ENCODE measurements at places on chromosomes 2 and 18.

DNA sequence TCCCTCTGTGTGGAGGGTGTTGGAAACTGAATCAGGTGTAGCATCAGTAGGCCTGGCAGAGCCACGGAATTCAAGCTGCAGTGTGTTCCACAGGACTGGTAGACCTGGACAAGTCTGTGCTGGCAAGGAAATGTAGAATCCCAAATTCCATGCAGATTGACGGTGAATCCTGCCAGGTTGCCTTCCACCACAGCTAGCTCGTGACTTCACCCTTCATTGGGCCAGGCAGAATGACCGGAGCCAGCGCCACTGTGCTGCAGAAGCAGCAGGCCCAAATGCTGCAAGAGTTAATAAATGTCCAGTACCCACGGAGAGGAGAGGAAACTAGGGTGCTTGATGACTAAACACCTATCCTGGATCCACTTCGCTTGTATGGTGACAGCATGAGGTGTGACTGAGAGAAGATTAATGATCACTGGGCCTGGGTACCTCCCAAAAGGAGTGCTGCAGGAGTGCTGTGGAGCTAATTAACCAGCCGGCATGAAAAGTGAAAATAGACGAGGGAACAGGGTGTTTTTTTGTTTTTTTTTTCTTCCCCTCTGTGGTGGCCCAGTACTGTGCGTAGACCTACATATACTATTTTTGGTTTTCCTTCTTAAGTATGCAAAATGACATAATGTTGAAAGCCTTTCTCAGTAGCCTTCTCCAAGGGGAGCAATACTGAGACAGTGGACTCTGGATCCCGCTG, 122.2 kb downstream of the TANC1 start:
- DNase-seq = no peak

DNA sequence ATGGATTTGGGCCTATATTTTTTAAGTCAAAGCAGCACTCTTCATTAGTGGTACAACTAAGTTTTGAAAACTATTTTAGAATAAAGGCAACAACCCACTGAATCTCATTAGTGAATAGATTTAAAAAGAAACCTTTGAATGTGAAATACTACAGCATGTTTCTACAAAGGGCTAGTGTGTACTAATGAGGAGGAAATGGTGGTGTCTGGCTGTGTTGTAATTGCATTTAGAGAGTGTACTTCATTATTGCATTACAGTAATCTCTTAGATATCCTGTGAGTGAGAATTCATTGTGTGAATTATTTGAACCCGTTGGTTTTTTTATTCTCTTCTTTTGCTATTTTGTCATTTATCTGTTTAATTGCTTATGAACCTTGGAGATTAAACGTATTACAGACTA, 575.4 kb upstream of the FAM98A start:
- DNase-seq = no peak

DNA sequence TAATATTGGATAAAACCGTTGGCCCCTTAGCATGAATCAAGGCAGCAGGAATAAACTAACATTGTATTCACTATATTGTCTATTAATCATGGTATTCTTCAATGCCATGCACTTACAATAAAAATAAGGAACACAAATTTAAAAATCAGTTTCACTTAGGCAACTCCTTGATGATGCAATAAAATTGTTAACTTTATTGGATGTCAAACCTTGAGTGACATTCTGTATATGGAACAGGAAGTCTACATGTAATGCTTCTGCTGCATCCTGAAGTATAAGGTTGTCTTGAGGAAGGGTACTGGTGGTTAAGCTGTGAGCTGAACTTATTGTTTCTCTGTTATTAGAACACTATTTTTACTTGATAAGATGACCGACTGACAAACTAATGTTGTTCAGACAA, 605.5 kb downstream of the SATB2 start:
- DNase-seq = no peak

GRCh38 chr2:10389573-10389972, 58.6 kb downstream of the ODC1 start:
- no peak for DNase-seq

GRCh38 chr2:69471793-69472192, 34.6 kb upstream of the NFU1 start:
- DNase-seq = no peak

- DNase-seq = no peak
Observed at GRCh38 chr2:12265646-12266045, 451.1 kb upstream of the TRIB2 start.

DNA sequence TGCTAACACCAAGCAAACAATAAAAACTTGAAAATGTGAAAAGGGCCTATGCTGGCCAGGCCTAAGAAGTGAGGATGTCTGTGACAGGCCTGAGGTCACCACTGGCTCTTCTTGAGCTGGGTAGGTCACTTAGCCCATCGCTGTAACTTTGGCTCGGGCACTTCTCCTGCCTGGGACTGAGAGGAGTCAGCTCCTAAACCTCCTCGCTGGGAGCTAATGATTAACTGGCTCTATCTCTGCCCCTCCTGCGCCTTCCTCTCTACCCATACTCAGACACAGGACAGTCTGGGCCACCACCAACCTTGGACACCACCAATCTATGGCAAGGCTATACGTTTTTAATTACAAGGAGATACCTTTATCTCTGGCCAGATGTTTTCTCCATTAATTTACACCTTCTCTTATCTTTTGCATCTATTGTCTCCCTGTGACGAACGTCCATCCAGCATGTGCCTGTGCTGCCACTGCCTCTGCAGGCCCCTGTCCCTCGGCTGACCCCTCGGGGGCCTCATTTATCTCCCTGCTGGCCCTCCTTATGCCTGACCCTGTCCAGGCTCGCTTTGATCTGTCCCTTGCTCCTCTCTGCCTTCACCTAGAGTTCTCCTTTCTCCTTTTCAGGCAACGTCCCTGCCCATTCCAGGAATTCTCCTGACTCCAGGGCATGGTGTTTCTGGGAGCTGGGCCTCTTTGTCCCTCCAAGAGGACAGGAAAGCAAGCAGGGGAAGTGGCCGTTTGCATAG, 149.1 kb upstream of the GATA6 start:
- no peak for DNase-seq

GRCh38 chr2:28389399-28390240, 3.0 kb upstream of the FOSL2 start:
- no peak for DNase-seq

GRCh38 chr18:74425161-74425560, 31.9 kb downstream of the DIPK1C start:
- no peak for DNase-seq

DNA sequence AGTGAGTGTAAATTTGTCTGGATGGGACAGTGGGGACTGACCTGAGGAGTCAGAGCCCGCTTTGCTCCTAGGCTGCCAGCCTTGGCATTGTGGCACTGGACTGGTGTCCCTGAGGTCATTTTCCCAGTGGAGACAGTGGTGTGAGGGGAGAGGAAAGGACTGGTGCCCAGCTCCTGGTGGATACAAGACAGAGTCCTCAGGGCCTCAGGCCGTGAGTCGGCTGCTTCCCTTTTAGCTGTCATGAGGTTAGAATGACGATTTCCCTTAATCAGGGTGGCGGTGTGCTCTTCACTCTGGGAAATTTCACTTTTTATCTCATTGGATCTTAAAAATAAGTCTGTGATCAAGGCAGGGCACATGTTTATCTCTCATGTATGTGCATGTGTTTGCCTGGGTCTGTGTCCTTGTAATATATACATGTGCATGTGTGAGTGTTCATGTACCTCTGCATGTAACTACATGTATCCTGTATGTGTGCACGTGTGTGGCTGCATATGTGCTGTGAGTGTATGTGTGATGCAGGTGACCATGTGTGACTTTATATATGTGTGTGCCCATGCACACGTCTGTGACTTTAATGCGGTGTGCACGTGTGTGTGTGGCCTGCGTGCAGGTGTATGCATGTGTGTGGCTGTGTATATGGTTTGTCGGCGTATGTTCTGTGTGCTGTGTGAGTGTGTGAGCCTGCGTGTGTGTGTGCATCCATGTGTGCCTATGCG, 55.7 kb downstream of the GLI2 start:
- no peak for DNase-seq

DNA sequence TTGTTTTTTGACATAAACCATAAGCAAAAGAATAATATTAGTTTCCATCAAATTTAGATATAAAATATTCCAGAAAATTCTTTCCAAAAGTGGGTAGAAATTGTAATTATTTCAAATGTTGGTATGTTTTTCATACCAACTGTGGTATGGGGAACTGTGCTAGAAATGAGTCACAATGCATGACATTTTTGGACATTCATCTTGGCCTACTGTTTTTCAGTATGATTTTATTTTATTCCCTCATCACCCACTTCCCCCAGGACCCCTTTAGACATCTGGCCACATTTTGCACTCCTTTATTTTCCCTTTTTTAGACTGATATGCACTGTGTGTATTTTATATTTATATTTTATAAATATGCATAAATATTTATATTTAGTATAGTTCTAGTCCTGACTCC, 97.1 kb downstream of the DPP4 start:
- DNase-seq = no peak

DNA sequence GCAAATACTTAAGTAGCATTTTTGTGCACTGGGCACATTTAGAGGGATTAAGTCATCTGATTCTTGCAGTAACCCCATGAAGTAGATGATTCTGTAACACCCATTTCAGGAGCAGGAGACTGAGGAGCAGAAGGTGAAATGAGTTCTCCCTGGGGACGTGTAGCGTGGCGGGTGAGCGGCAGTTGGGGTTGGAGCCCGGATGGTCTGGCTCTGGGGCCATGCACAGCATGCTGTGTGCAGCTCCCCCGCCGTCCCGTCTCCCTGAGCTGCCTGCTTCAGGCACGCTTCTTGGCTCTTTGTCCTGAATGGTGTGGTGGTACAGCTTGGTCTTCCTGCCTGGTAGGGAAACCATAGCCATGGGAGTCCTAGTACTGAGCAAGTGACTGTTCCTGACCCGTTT, 32.4 kb downstream of the INPP4A start:
- DNase-seq = no peak

- DNase-seq = no peak
Observed at GRCh38 chr2:134086594-134087219, 167.2 kb upstream of the MGAT5 start.

GRCh38 chr2:203164311-203164935, 74.4 kb upstream of the CYP20A1 start:
- no peak for DNase-seq

GRCh38 chr2:20953146-20953824, 90.6 kb downstream of the APOB start:
- DNase-seq = no peak

DNA sequence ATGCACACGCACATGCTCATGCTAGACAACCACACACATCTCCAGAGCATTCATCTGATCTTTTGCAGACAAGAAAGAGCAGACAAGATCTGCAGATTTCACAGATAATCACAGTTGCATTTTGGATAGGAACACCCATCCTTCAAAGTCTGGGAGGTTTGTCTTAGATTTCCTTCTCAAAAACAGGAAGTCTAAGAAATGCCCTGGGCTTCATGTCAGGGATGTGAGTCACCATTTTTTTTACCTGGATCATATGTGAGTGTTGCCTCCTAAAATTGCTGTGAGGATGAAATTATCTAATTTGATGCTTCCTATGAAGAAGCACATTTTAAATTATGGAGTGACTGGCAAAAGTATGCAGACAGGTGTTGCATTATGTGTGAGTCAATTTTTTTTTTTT, 46.1 kb downstream of the SRD5A2 start:
- DNase-seq = no peak

DNA sequence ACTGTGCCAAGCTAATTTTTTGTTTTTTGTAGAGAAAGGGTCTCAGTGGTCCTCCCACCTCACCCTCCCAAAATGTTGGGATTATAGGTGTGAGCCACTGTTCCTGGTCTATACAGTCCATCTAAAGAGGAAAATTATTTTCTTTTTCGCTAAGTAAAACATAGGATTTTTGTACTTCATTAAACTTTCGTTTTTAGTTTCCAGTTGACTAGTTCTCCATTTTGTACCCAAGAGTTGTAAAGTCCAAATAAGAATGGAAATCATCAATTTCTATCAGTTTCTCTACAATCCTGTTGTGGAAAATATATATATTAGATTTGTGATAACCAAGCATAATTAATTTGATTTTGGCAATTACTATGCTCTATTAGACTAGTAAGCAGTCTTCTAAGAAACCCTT, 156.4 kb downstream of the BABAM2 start:
- DNase-seq = no peak

DNA sequence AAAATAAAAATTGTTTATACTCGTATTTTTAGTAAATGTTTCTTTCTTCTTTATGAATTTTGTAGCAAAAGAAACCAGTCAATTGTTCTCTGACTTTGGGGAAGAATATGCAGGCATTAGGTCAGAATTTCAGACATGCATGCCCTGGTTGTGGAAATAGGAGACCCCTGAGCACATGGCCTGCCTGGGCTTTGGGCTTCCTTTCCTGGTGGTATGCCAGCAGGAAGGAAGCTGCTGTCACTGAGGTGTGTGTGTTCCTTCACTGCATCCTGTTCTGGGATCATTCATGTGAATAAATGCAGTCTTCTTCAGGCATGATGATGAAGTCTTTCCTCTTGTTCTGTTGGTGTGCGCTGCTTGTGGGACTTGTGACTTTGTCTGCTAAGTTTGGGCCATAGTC, 920.2 kb upstream of the VRK2 start:
- no peak for DNase-seq

GRCh38 chr2:121019071-121019470, 265.9 kb downstream of the TFCP2L1 start:
- no peak for DNase-seq

GRCh38 chr2:83661711-83662110, 797.4 kb downstream of the SUCLG1 start:
- no peak for DNase-seq

GRCh38 chr18:37709740-37710139, 144.1 kb upstream of the CELF4 start:
- no peak for DNase-seq

DNA sequence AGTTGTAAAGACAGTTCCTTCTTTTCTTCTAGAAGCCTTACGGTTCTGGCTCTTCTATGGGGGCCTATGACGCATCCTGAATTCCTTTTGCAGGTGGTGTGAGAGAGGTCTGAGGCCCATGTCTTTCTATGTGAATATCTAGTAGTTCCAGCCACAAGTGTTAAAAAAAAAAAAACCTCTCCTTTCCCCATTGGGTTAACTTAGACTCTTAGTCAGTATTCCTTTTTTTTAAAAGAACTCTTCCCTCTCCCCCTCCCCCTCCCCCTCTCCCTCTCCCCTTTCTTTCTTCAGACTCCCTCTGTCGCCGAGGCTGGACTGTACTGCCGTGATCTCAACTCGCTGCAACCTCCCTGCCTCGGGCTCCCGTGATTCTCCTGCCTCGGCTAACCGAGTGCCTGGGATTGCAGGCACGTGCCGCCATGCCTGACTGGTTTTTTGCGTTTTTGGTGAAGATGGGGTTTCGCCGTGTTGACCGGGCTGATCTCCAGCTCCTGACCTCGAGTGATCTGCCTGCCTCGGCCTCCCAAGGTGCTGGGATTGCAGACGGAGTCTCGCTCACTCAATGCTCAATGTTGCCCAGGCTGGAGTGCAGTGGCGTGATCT, 11.4 kb upstream of the CIDEA start:
- no peak for DNase-seq

- DNase-seq = no peak
Observed at GRCh38 chr2:196277002-196277401, 105.6 kb upstream of the STK17B start.

- no peak for DNase-seq
Observed at GRCh38 chr2:239722760-239723470, 302.2 kb downstream of the NDUFA10 start.

GRCh38 chr2:198660501-198660900, 797.2 kb downstream of the SATB2 start:
- DNase-seq = no peak
